Erythroblast (primary cell): ENCODE measurements at places on chromosomes 3 and 15.

DNA sequence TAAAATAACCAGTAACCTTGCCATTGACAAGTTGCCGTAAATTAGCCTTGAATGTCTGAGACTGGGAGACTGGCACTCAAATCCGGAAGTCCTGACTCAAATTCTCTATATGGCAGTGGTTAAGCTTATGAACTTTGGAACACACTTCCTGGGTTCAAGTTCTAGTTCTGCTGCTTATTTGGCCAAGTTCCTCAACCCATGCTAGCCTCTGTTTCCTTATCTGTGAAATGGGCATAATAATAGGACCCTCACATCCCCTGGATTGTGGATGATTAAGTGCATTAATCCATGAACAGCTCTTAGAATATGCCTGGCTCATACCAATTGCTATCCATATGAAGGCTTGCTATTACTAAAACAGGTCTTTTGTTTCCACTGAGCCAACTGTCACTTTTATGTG is 311.5 kb downstream of the EDEM1 start:
- DNase-seq, result no peak

GRCh38 chr15:85312929-85313331 is 67.5 kb upstream of the AKAP13 start:
- DNase-seq, result no peak

DNA sequence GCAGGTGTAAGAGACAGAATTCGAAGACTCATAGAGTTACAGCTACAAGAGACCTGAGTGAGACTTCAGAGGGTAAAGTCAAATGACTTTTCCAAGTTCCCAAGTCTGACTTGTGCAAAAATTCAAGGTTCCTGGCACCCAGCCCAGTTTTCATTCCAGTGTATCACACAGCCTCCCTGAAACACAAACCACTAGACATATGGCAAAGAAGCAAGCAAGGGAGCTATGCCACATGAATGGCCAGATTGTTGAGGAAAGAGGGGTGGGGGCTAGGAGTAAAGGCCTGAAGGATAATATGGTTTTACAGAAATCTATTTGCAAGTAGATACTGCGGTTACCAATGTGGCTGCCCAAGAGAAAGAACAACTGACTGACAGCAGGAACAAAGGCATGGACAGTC is 301.2 kb downstream of the MECOM start:
- peak; percentile 13 for DNase-seq

DNA sequence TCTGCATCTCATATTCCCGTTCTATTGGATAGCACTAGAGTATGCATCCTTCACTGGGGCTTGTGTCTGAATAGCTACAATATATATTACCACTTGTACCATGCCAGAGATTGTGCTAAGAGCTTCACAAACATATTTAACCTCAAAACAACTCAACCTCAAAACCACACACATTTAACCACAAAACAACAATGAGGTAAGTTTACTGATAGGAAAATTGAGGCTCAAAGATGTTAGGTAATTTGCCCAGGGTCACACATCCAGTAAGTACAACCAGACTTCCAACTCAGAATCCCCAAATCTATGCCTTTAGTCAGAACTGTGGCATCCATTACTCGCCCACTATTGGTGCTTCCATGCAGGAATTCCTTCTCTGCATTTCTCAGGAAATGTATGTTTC is 220.0 kb downstream of the FAM43A start:
- no peak for DNase-seq
